ENCODE measurements at places on chromosomes 1 and 21. TPM values are rescaled to one million over a fixed set of nuclear protein-coding genes. Genes with fewer than 3 reads are reported as not detected.

The PLEKHN1 gene
- 1.1 TPM for total RNA-seq

The EPHB2 gene
- 16.2 TPM for total RNA-seq

The MMEL1 gene
- 2.6 TPM for total RNA-seq

The QSOX1 gene
- 137 TPM for total RNA-seq

The UTS2 gene
- total RNA-seq = 0.16 TPM

The SLC50A1 gene
- 19.5 TPM for total RNA-seq

The MFSD2A gene
- total RNA-seq = 0.95 TPM

The CORT gene
- total RNA-seq = 0.26 TPM

The GOLT1A gene
- total RNA-seq = 2.1 TPM

The SLC2A5 gene
- 1.3 TPM for total RNA-seq

The PUM1 gene
- total RNA-seq = 84.3 TPM

The PRUNE1 gene
- total RNA-seq = 19.1 TPM

The ATP8B2 gene
- 42.2 TPM for total RNA-seq

The TNFSF4 gene
- 2.6 TPM for total RNA-seq

The FBLIM1 gene
- total RNA-seq = 28.8 TPM

The RHD gene
- 0.69 TPM for total RNA-seq

The SFN gene
- total RNA-seq = 8.6 TPM

The ADAMTSL4 gene
- 35.5 TPM for total RNA-seq

The HCRTR1 gene
- 0.21 TPM for total RNA-seq

The CELA2A gene
- not detected for total RNA-seq

The C8B gene
- total RNA-seq = not detected

The SETD4 gene
- total RNA-seq = 33.9 TPM

The MAP3K7CL gene
- 13.5 TPM for total RNA-seq

The LRRC7 gene
- total RNA-seq = 47.7 TPM

The PRAMEF9 gene
- total RNA-seq = not detected

The DYRK3 gene
- 12.8 TPM for total RNA-seq

The IFNLR1 gene
- total RNA-seq = 0.79 TPM

The KRTAP13-2 gene
- total RNA-seq = not detected

The ITGB3BP gene
- total RNA-seq = 96.1 TPM

The FCAMR gene
- total RNA-seq = not detected

The SPRR1B gene
- not detected for total RNA-seq

The ESRRG gene
- total RNA-seq = 14.0 TPM

The KIAA0040 gene
- 9.3 TPM for total RNA-seq

The ADAMTS1 gene
- 96.6 TPM for total RNA-seq

The PRR9 gene
- not detected for total RNA-seq
